ENCODE measurements at places on chromosomes 11 and 22.

- no peak for DNase-seq
These were observed 247.7 kb downstream of the GUCY1A2 start for GRCh38 chr11:106770489-106771085.

DNA sequence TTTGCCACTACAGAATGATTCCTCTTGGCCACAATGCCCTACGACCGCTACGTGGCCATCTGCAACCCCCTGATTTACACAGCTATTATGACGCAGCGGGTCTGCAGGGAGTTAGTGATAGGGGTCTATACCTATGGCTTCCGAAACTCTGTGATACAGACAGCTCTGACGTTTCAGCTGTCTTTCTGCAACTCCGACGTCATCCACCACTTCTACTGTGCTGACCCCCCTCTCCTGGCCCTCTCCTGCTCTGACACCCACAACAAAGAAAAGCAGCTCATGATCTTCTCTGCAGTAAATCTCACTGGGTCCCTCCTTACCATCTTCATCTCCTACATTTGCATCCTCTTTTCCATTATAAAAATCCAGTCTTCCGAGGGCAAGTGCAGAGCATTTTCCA is 52.3 kb upstream of the OR5P2 start:
- DNase-seq = no peak

DNA sequence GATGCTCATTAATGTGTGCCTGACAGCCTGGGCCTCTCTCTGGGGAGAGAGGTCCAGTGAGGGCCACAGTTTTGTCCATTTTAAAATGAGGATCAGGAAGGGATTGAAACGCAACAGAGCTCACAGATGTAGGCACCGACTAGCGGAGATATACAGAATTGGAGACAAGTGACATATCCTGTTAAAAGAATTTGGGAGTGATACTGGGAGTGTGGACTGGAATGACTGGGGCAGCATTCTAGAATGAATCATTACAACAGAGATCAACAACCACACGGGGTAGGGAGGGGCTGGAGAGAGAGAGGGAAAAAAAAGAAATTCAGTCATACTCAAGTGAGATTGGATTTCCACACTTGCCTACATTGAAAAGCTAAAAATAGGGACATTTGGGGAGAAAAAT is 2.5 kb upstream of the NCAM1 start:
- no peak for DNase-seq

DNA sequence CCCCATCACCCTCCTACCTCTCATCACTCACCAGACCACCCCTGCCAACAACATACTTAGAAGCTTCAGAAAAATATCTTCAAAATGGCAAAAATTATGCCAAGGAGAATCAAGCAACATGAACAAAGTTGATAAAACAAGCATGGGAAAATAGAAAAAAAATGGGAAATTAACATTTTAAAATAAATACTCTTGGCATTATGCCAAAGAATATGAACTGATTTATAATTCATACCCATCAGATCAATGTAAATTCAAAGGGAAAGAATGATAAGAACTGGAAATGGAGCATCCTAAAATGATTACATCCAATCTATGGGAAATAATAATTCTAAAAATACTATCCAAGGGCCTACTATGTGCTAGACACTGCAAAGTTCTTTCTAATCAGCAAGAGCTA is 12.0 kb downstream of the SIAE start:
- no peak for DNase-seq

DNA sequence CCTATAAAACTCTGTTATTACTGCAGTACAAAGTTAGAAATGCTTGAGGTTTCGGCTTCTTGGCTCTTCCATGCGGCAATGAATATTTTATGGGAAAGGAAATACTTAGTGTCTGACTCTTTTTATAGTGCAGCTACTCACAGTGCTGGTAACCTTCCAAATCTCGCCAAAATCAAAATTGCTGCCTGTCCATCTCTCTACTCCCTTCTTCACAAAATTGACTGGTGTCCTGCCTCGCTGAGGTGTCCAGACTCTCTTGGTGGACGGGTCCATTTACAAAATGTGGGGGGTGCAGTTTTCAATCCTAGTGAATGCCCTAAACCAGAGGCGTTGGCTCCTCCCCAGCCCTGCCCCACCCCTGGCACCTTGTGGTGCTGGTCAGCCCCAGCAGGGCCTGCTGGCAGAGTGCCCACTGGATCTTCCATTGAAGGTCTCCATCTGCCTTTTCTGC is 73.5 kb downstream of the ZBTB16 start:
- no peak for DNase-seq

DNA sequence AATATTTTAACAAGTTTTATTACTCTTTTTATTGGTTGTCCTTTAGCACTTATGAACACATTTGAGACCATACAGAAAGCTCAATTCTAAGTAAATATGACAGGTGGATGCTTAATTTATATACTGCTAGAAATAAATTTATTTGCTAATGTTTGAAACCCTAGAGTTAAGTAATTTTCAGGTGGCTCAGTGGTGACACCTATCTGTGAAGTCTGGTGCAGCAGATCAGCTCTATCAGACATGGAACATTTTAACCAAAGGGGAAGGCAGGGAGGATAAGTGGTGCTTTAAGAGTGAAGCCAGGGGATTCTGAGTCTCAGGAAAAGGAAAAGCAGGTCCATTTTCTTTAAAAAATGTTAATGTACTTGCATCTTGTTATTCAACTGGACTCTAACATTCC is 175.8 kb downstream of the DSCAML1 start:
- DNase-seq = no peak

DNA sequence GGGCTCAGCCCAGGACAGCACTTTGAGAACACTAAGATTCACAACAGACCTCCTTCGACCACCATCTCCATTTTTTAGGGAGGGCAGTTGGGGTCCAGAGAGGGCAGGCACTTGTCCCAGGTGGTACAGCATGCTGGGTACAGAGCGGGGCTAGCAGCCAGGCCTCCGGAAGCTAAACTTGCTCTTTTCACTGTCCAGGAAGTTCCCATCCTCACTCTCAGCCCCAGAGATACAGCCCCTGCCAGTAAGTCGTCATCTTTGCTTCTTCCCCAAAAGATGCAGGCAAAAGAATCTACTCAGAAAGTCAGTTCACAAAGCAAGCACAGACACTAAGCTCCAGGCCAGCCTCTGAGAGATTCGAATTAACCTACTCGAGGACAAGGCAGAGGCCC is 6.7 kb upstream of the RAB3IL1 start:
- no peak for DNase-seq

- no peak for DNase-seq
These were observed 50.9 kb upstream of the YWHAH start for GRCh38 chr22:31893460-31893859.

DNA sequence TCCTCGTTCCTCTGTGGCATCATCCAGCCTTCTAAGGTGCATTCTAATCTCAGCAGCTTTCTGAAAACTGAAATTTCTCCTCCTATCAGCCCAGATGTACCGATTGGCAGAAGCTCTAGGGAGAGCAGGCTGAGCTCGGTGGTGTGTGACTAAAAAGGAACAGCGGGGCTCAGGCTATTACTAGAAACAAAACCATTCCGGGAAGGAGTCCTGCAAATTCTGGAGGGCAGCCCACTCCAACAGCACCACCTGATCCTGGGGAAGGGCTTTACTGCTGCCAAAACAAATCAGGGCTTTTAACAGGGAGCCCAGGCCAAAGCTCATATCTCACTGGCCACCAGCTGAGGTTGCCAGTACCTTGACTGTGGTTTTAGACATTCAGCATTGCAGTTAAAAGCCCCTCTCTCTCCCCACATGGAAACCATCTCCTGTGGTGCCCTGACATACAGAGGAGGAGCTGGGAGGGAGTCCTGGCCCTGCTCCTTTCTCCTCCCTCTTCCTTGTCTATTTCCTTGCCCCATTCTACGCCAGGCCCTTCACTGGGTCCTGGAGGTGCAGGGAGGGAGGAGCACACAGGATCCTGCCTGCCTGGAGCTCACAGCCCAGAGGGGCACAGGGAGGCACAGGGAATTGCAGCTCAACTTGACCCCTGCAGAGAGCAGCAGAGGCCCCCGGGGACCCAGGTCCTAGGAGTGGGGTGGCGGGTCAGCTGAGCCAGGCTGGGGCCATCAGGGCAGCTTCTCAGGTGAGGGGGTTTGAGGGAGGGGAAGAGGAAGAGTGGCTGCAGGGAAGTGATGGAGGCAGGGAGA is 889 bp downstream of the PLAAT4 start:
- no peak for DNase-seq

GRCh38 chr11:86058360-86058759 is 10.5 kb downstream of the PICALM start:
- DNase-seq = no peak

- no peak for DNase-seq
These were observed 24.1 kb downstream of the KIAA1671 start for GRCh38 chr22:24976442-24977218.
